Progenitor cell of endocrine pancreas (in vitro differentiated cells): ENCODE measurements at places on chromosomes 5 and 9. TPM values are rescaled to one million over a fixed set of nuclear protein-coding genes. Genes with fewer than 3 reads are reported as not detected.

DNA sequence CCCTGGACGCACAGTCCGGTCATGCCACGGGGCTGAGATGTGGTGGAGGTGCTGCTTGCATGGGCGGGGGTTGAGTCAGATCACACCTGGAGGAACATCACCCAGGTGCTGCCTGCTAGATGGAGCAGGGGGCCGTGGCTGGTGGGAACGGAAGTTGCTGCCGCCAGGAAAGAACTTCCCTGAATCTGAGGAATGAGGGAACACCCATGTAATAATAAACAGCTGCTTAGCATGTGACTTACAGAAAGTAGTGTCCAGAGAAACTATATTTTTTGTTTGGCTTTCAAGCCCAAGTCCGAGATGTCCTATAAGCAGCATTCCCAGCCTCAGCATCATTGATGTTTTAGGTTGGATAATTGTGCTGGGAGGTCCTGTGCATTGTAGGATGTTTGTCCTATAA lies 27.1 kb upstream of the FAM240B start:
- no peak overlapping the region for H3K27ac ChIP-seq
- H3K36me3 ChIP-seq = no peaks in the 10 kb centered on the region
- no peak overlapping the region for H3K4me3 ChIP-seq

GRCh38 chr5:42591015-42591414 lies 165.6 kb upstream of the CCDC152 start:
- H3K4me1 ChIP-seq = peaks cover 20% of the 10 kb centered on the region
- no peak overlapping the region for H3K4me3 ChIP-seq
- no peaks in the 10 kb centered on the region for H3K36me3 ChIP-seq
- no peak overlapping the region for H3K27ac ChIP-seq

The IL9 gene
- total RNA-seq = not detected in 2 replicates

DNA sequence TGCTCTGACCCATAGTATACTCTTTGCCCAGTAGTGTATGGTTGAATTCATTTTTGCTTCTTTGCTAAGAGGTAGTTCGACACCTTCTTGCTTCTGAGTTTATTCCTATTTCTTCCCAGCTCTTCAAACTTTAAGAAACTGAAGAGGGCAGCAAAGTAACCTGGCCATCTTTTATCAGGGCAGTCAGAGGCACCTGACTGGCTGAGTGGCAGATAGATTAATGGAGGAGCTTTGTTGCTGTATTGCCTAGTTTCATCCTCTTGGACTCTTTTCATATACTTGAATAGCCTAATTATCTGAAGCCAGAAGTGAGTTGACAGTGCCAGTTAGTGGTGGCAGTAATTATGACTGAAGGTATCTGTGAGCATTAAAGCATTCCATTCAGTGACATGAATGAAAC lies 82.5 kb downstream of the UHRF2 start:
- H3K27me3 ChIP-seq = no peaks in the 10 kb centered on the region
- H3K4me1 ChIP-seq = peaks cover 10% of the 10 kb centered on the region
- H3K27ac ChIP-seq = peak overlapping the region; percentile 76
- no peak overlapping the region for H3K4me3 ChIP-seq
- H3K36me3 ChIP-seq = peaks cover 10% of the 10 kb centered on the region

The MEGF10 gene
- 8.2 and 12.5 TPM in 2 replicates for total RNA-seq

- H3K27me3 ChIP-seq = no peaks in the 10 kb centered on the region
- DNase-seq = no peak
- no peak overlapping the region for H3K27ac ChIP-seq
- H3K4me1 ChIP-seq = peaks cover 6% of the 10 kb centered on the region
- no peak overlapping the region for H3K4me3 ChIP-seq
- peaks cover 8% of the 10 kb centered on the region for H3K36me3 ChIP-seq
These were observed 89.0 kb downstream of the ANKH start for GRCh38 chr5:14782591-14782990.
